ENCODE measurements at places on chromosomes 5 and 9.

- no peak for DNase-seq
Observed at GRCh38 chr9:76370396-76371023, 23.7 kb downstream of the RFK start.

- no peak for DNase-seq
Observed at GRCh38 chr5:91367908-91368648, 15.0 kb downstream of the ARRDC3 start.

GRCh38 chr9:108478431-108479332, 377.1 kb downstream of the ACTL7B start:
- peak; percentile 92 for DNase-seq

- DNase-seq, result no peak
Observed at GRCh38 chr5:135465391-135466122, 13.4 kb upstream of the TIFAB start.

- DNase-seq, result no peak
Observed at GRCh38 chr5:133327946-133328401, 276.2 kb downstream of the HSPA4 start.

DNA sequence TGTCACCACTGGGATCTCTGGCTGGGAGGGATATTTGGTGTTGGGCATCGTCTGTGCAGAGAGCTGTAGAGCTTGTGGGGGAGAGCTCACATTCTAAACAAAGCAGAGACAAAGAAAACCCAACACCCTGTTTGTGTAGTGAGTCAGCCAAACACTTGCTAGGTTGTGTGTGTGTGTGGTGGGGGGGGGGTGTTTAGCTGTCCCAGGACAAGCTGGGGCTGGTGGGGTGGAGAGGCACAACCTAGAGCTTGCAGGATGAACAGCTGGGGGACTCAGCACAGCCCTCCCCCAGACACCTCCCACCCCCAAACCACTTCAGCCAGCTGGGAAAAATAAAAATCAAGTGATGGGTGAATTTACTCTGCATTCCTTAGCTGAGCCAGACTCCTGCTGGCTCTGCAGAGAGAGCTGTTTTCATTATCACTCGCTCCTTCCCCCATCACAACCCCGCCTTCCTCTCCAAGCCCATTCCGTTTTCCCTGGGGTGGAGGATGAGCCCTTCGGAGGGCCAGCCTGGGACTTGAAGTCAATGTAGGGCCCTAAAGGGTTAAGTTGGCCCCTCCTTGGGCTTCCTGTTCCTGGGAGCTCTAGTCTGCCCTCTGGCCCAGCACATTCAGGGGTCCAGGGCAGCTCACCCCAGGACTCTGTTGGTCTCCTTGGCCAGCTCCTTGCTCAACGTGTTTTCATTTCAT, 2.6 kb downstream of the OLFML2A start:
- DNase-seq, result no peak

GRCh38 chr5:20323323-20323722, 335.3 kb upstream of the CDH18 start:
- DNase-seq, result no peak

GRCh38 chr9:100731038-100731556, 153.2 kb downstream of the CAVIN4 start:
- no peak for DNase-seq

Data from foreskin melanocyte (primary cell).